ENCODE measurements at places on chromosomes 11 and 22.

DNA sequence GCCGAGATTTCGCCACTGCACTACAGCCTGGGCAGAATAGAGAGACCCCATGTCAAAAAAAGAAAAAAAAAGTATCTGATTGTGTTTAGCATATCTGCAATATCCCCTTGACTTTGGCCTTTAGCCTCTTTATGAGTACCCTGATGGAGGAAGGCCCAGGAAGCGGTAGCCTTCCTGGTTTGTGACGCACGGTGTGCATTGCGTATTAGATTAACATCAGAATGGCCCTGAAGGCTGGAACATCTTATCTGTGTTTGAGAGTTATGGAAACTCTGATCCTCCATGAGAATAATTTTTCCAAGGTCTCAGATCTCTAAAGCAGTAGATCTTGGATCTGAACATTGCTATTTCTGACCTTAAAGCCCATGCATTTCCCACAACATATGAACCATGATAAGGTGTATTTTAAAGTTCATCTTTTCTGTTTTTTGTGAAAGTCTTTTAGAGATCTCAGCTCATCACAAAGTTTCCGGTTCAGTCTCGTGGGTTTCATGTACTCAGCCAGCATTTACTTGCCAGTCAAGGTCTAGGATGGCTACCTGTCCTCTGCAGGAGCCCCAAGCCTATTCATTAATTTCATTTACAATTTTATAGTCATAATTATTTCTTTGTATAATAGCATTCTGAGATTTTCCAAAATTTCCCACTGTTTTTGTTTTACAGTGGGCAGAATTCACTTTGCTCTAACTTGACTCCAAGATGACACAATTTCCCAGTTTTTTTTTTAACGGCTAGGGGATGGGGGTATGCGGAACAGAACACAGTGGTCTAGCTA, 605 bp upstream of the FDX1 start:
- no peak for DNase-seq

- no peak for DNase-seq
These were observed 78.5 kb downstream of the MRTFA start for GRCh38 chr22:40557972-40558371.

GRCh38 chr22:29615705-29616327, 12.4 kb downstream of the NF2 start:
- DNase-seq: no peak

DNA sequence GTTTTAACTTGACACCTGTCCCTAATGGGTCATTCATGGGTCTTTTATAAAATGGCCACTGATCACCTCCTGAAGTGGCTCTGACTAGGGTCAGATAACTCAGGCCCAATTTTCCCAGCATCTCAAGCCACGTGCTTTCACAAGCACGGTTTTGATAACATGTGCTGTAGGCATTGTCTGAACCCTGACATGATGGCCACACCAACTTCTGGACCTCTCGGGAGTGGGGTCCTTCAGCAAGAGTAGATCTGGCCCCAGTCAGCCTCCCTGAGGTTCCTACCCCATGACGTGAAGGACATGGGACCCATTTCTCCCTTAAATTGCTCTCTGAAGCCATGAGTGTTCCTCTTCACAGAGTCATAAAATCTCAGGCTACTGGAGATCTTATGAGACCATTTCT, 60.4 kb upstream of the CCND1 start:
- DNase-seq: no peak

GRCh38 chr11:20973940-20974559, 304.7 kb downstream of the NELL1 start:
- DNase-seq: no peak

DNA sequence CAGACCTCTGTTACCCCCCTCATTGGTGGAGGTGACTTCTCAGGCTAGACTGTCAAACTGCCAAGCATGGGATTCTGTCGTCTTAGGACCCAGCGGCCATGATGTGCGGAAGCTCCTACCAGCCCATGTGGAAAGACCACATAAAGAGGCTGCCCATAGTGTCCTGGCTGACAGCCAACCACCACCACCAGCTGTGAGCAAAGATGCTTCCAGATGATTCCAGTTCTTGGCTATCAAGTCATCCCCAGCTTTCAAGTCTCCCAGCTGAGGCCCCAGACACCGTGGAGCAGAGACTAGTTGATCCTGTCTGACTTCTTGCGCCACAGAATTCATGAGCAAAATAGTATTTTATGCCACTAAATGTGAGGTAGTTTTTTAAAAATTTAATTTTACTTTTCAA, 32.9 kb downstream of the SCUBE1 start:
- no peak for DNase-seq
